A673 (cell line): ENCODE measurements at places on chromosomes 1 and 21. TPM values are rescaled to one million over a fixed set of nuclear protein-coding genes. Genes with fewer than 3 reads are reported as not detected.

GRCh38 chr21:45283611-45284455 lies 3.9 kb downstream of the POFUT2 start:
- DNase-seq: no peak

FMO4 gene
- total RNA-seq: 0.56 and 2.1 TPM in 2 replicates

GRCh38 chr1:207234690-207235089 lies 86.8 kb upstream of the CD55 start:
- DNase-seq: no peak

DNA sequence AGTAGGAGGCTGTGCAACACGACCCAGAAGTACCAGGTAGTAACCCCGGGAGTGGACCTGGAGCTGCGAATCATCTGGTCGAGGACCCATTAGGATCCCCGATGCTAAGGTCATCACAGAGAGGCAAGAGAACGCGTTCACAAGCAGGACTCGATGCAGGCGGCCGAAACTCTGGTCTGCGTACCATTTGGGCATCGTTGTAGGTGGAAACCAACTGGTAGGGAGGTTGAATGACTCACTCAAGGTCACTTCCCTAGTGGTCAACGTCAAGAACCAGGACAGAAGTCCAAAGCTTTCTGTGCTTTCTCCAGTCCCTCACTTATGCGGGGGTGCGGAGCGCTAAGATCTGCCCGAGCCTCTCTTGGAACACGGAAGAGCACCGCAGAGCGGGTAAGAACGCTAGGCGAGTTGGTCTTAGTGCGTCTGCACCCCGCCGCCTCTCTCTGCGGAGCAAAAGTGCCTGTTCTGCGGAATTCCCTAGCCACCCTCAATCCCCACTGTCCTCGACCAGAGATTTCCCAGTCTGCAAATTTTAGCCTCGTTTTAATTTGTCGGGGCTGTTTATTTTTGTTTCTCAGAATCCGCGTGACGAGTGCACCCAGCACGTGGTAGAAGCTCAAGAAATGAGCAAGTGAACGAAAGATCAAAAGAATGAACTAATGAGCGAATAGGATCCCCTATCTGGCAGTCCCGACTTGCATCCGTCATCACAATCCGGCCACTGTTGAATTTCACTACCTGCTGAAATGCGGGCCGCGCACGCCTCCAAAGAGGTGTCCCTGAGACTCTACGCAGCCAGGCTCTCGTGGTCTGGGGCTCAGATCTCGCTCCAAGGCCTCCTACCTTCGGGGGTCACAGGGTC lies 12.2 kb downstream of the HLX start:
- DNase-seq: no peak

- DNase-seq: no peak
Measured at GRCh38 chr1:226444901-226445300, 37.0 kb upstream of the PARP1 start.
